ENCODE measurements at places on chromosomes 5 and 9.

DNA sequence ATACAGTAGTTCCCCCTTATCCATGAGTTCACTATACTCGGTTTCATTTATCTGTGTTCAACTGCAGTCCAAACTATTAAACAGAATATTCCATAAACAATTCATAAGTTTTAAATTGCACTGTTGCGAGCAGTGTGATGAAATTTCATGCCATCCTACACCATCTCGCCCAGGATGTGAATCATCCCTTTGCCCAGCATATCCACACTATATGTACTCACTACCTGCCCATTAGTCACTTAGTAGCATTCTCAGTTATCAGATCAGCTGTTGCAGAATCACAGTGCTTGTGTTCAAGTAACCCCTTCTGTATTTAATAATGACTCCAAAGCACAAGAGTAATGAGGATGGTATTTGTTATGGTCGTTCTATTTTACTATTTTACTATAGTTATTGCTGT is 51.5 kb downstream of the SHOC1 start:
- no peak for DNase-seq

DNA sequence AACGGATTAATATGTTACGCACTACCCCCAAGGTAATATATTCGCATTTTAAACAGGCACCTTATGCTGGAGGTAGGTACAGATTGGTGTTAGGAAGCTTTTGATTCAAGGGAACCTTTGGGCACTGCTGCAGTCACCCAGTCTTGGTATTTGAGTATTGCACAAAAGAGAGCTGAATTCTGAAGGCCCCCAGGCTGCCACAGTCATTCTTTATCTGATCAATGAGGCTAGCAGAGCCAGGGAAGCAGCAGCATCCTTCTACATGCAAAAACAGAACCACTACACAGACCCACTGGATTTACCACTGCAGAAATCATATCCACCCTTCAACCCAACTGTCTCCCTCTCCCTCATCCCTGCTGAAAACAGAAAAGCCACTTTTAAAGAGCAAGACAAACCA is 121.2 kb upstream of the GRIN3A start:
- DNase-seq = no peak

DNA sequence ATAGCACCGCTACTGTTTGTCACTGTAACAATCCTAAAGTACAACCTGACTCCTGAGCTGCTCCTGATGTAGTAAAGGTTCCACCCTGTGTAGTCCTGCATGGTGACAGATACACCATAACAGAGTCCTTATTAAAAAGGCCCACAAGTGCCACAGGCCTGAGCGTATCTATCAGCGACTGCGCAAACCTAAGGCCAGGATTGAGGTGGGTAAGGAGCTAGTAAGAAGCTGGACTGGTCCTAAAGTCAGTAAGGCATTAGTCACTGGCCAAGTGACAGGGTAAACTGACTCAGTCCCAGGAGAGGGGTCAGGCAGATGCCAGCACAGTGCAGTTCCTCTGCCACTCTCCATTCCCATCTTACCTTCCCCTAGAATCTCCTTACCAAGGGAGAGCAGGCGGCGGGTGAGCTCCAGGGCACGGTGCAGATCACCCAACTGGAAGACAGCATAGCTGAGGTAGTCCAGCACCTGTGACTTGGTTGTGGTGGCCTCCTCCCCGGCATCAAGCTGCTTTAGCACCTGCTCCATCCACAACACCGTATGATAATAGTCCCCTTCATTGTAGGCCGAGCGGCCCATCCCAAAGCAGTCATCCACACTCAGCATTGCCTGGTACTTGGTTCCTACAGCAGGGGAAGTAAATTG is 17.6 kb downstream of the P4HA2 start:
- DNase-seq = no peak

GRCh38 chr5:115336964-115337363 is 40.5 kb upstream of the CCDC112 start:
- no peak for DNase-seq

GRCh38 chr5:172524573-172525021 is 70.3 kb upstream of the SH3PXD2B start:
- DNase-seq = no peak

DNA sequence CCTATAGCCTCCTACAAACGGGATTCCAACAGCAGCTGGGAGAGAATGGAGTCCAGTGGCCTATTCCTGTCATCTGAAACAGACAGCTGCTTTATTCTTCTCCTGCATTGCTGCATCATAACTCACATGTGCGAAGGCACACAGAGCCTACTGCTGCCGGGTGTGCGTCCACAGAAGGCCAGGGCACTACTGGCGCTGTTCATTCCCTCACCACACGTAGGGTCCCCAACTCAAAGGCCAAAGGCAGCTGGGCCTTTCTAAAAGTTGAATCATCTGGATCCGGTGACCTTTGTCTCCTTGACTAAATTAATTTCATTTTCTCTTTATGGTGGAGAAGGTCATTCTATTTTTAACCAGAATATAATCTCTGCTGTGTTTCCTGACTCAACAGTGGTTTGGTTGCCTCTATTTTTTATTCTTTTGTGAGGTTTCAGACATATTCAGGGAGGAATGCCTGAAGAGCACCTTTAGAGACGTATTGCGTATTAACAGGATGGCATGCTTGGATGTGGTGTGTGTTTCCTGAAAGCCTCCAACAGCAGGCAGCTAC is 10.8 kb upstream of the SPATA24 start:
- no peak for DNase-seq

GRCh38 chr9:110842986-110843385 is 174.4 kb downstream of the MUSK start:
- DNase-seq = no peak

DNA sequence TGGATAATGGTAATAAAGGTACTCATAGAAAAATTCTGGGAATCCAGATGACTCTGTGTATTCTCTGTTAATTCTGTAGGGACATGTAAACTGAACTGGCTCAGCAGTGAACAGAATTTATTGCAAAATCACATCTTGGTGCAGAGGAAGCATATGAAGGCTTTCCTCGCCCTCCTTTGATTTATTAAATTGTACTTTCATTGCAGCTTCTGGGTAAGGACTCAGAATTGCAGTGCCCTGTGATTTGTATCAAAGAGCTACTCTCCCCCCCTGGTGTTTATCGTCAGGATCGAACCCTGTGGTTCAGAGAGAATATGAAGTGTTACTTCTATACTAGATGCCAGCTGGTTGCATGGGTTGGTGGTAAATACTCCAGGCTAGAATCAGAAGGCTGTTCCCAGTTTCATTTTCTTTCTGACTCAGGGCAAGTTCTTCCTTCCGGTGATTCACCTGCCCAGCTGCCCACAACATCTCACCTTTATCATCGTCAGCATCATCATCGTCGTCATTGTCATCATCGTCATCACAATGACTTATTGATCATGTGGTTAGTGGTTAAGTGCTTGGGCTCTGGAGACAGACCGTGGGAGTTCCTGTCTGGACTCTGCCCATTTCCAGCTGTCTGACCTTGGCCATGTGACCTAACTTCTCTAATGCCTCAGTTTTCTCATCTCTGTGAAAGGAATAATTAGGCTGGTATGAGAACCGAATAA is 238.8 kb downstream of the ARHGAP26 start:
- DNase-seq = no peak

DNA sequence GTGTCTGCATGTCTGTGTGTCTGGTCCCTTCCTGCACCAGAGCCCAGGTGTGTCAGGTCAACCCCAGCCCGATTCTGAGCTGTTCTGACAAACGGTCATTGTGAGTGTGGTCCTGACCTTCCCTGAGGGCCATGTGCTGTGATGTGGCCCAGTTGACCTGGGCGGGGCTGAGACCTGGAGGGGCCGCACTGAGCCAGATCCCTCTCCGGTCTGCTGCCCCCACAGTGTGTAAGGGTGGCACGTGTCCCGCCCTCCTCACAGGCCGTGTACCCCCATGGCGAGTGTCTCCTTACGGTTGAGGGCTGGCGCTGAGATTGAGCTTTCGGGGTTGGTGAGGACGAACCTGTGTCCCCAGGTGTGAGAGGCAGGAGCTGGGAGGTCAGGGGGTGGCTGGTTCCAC is 136.5 kb downstream of the MRPL36 start:
- DNase-seq = no peak
